ENCODE measurements at places on chromosomes 6 and 20.

- DNase-seq = no peak
Observed at GRCh38 chr6:105194106-105194505, 14.3 kb upstream of the POPDC3 start.

- DNase-seq = no peak
Observed at GRCh38 chr6:12331474-12331873, 41.3 kb downstream of the EDN1 start.

DNA sequence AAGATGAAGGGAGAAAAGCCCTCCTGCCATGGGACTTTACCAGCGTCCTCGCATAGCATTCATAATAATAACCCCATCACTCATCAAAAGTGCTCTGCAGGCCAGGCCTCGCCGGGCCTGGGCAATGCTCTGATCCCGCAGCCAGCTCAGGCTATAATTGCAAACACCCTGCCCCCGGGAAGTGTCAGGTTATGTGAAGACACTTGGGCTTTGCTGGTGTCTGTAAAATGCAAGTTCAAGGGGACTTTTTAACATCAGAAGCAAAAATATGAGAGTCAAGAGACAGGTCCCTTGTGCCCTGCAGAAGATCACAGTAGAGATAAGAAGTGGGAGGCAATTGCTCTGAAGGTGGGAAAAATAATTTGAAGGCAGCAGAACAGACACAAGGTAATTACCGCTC, 381.0 kb downstream of the MAFB start:
- DNase-seq = no peak

- DNase-seq = no peak
Observed at GRCh38 chr6:111898452-111898851, 25.2 kb upstream of the FYN start.

DNA sequence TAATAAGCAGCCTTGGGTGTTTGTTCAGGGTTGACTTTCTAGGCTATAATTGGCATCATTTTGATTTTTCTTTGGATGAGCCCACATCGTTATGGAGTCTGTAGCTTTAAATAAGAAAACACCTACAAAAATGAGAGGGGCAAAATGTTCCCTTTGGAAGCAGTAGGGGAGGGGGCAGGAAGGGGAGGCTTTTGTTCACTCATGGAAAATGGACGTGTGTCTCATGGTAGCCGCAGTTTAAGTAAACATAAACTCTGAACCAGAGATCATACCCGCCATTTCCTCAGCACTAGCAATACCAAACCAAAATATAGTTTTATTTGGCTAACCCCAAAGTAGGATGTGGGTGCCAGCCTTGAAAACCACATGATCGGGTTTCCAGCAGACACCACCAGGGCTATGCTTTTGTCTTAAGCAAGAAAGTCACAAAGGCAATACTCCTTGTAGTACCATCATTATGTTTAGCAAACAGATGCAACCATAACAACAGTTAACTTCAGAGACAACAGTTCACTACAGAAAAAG, 572.5 kb upstream of the JAG1 start:
- no peak for DNase-seq

DNA sequence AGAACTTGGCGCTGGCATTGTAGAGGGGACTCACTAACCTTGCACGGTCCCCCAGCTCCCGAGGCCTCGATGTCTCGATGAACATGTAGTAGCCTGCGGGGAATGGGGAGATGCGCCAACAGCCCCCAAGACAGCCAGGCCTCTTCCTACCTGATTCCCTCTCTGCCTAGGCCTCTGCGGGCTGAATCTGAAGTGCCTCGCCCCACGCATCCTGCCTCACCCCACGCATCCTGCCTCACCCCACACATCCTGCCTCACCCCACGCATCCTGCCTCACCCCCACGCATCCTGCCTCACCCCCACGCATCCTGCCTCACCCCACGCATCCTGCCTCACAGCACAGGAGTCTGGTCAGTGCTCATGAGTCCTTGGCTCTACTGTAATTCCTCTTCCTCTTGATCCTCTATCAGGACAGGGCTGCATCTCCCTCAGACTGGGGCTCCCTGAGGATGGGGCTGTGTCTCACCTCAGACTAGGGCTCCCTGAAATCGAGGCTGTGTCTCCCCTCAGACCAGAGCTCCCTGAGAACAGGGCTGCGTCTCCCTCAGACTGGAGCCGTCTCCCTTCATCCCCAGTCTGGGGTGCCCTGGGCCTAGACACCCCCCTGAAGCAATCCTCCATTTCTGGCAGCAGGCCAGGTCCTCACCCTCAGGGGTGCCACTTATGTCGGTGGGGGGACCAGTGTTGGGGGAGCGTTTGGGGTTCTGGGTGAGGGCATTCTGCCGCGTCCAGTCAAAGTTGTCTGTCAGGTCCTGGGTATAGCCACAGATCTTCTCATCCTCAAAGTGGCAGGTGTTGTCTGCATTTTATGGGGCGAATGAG, 53.6 kb downstream of the MDGA1 start:
- DNase-seq = peak; percentile 36

- peak; percentile 96 for DNase-seq
Observed at GRCh38 chr6:24743265-24743943, 24.4 kb upstream of the C6orf62 start.

- DNase-seq = no peak
Observed at GRCh38 chr20:51385646-51386530, 156.6 kb downstream of the NFATC2 start.

- no peak for DNase-seq
Observed at GRCh38 chr6:80647156-80647555, 540.7 kb downstream of the BCKDHB start.

DNA sequence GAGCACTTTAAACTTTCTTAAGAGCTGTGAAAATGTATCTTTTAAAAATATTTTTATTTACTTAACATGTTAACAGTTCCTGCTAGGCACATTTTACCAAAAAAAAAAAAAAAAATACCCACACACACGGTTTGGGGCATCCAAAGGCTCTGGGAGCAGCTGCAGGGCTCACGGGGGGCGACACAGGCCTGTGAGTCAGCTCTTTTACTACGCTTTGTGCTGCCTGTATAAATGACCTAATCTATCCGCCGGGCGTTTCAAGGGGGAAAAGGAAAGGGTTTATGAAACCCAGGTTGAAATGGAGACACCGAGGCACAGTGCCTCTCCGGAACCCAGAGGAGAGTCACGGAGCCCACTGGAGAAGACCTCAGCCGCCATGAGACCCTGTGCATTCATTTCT, 40.4 kb downstream of the DLL1 start:
- no peak for DNase-seq

- DNase-seq = no peak
Observed at GRCh38 chr20:54037525-54037924, 32.9 kb downstream of the BCAS1 start.

GRCh38 chr6:2958331-2958711, 13.0 kb downstream of the SERPINB6 start:
- DNase-seq = no peak

DNA sequence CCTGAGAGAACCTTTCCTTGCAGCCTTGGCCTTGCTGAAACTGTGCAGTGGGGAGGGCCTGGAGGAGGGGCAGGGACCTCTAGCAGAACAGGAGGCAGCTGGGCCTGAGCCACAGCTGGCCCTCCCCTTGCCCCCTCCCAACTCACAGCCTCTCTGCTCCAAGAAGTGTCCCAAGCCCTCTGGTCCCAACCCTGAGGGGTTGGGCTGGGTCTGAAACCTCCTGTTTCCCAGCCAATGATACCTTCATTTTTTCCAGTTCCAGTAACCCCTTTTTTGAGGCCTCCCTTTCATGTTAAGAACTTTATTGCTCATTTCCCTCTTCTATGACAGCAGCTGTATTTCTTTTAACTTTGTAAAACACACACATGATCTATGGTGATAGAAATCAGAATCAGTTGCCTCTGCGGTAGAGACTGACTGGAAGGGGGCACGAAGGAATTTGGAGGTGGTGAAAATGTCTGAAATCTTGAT, 17.9 kb upstream of the ARMC12 start:
- DNase-seq = no peak

- no peak for DNase-seq
Observed at GRCh38 chr20:51732096-51732791, 35.9 kb downstream of the ATP9A start.

GRCh38 chr6:156862711-156863110, 85.5 kb downstream of the ARID1B start:
- DNase-seq = no peak

GRCh38 chr6:119586250-119586882, 236.8 kb upstream of the MAN1A1 start:
- no peak for DNase-seq

GRCh38 chr6:73566954-73567591, 46.2 kb upstream of the EEF1A1 start:
- no peak for DNase-seq

- no peak for DNase-seq
Observed at GRCh38 chr6:97703661-97704060, 420.6 kb upstream of the MMS22L start.

DNA sequence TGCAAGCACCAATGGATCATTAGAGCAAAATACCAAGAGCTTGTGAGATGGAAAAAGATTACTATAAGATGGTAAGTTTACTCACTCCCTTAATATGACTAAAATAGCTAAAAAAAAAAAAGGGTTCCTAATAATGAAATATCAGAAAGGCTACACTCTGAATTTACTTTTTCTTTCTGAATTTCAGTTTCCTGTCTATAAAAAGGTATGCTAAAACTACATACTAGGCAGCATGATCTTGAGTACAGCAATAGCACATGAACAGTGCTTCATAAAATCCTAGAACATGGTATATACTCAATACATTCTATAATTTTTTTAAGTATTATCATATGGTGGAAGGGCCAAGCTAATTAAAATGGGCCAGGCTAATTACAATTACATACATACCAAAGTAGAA, 24.0 kb upstream of the FAM135A start:
- DNase-seq = no peak

GRCh38 chr6:157223021-157223430, 100.3 kb downstream of the TMEM242 start:
- no peak for DNase-seq

- DNase-seq = no peak
Observed at GRCh38 chr20:14861028-14861699, 523.8 kb upstream of the FLRT3 start.

- DNase-seq = no peak
Observed at GRCh38 chr6:150925590-150925928, 60.1 kb downstream of the MTHFD1L start.

DNA sequence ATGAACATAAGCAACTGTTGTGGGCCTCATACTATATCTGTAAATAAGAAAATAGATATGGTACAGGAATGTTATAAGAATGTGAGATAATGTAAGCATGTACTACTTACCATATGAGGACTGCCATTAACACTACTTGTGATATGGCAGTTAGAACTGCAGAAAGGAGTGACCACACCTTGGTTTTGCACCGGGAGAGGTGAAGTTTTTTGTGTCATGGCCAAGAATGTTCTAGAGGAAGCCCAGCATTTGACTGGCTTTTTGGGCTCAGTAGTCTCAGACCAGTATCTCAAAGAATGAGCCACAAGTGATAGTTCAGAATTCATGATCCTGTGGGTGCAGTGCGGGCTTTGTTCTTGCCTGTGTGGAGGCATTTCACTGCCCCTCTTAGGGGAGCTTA, 123.5 kb downstream of the CLIC5 start:
- DNase-seq = no peak

- no peak for DNase-seq
Observed at GRCh38 chr6:70844301-70844700, 112.6 kb downstream of the B3GAT2 start.

DNA sequence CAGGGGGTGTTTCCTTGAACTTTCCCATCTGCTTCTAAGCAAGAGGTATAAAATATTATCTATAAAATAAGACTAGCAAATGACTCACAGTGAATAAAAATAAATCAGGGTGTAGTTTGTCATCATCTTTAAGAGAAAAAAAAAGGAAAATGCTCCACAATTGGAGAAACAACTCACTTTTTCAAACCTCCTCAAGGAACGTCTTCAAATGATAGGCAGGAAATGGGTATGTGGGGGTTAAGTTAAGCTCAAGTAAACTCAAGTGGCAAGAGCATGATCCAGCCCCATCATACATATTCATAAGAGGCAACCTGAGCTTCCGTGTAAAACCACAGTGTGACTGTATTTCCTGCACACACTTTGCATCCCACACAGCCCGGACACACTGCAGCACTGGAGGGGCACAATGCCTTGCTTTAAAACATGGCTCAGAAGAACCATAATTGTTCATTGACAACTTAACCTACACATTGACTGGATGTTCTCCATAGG, 58.5 kb upstream of the CEP85L start:
- DNase-seq = peak; percentile 72

- no peak for DNase-seq
Observed at GRCh38 chr6:136511926-136512325, 38.3 kb downstream of the MAP7 start.

DNA sequence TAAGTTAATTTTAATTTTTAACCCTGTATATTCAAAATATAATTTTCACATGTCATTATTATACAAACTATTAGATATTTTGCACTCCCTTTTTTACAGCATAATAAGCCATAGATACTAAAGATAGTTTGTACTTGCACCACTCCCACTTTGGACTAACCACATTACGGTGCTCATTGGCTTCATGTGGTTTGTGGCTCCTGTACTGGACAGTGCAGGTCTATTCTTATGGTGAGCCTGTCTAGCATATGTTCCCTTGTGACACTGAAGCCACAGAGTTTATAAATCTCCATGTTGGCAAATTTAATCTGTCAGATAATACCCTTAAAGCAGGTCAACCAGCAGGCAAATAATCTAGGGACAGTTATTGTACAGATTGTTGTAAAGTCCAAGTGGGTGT, 354.4 kb upstream of the KCNQ5 start:
- no peak for DNase-seq

DNA sequence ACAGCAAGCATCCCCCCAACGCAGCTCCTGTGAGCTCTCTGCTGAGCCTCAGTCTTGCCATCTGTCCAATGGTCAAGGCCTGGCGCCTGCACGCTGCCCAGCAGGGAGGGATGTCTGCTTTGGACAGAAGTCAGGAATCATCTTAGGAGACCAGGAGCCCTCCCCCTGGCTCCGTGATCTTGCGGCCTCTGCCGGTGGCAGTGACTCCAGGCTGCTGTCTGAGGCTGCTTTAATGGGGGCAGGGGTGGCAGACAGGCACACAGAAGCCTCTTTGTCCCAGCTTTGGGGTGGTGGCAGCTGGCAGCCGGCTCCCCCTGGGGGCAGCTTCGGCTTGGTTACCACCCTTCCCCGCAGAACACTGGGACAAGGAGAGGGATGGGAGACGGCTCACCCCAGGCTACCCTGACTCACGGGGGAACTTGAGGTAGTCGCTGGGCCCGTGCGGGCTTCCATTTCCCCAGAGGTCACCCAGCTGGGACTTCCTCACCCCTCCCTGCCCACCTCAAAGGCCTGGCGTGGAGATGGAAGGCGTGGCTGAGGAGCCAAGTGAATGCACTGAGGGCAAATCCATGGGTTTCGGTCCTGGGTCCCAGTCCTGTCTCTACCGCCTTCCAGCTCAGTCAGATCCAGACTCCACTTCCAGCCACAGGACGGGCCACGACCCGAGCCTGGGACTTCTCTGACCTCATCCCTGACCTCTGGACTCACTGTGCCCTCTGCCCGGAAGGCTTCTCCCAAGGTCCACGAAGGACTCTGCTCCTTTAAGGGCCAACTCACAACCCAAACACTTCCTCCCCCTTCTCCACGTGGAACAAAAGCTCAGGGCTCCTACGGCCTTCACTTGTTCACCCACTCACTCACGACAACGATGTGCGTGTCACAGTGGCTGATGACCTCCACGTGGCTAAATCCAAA, 14.8 kb downstream of the PEDS1 start:
- no peak for DNase-seq
